SK-N-DZ (cell line): ENCODE measurements at places on chromosomes 11 and 22.

DNA sequence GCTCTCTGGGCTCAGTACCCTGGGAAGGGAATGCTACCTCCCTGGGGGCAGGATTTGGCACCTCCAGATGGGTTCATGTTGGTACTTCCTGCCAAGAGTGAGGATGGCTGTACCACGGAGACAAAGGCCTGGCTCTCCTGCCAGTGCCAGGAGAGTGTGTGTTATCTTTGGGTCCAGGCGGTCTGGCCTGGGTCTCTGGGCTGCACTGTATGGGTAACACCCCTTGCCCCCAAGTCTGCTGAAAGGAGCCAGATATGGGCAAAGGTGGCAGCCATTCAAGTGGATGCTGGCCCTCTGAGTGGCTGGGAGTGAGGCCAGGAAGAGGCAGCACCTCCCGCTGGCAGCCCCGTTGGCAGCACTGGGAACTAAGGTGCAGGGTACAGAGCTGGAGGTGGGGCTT lies 91.5 kb downstream of the NECTIN1 start:
- no peak for DNase-seq

DNA sequence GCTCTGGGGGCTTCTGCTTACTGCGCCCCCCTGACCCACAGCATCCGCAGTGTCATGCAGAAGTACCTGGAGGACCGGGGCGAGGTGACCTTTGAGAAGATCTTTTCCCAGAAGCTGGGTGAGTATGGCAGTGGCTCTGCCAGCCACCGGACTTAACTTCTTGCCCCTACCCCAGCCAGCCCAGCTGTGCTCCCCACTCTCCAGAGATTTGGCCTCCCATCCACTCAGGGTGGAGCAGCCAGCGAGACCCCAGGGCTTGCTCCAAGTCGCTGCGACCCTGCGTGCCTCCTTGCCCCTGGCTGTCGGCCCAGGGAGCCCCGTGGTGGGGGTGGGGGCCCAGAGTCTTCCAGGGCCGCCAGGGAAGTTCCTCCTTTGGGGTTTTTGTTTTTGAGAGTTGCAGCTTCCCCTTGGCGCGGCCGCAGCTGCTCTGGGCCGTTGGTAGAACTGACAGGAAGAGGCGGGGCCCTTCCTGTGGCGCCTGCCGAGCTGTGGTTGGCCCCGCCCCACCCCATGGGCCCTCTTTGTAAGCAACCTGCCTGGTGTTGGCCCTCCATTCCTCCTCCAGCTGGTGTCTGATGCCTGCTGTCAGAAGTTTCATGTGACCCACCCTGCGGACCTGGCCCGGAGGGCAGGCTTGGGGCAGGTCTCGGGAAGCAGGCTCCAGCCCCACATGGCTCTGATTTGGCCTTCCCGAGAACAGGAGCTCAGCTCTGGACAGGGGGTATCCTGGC lies 11.1 kb downstream of the GRK2 start:
- no peak for DNase-seq

- no peak for DNase-seq
Observed at GRCh38 chr11:26162291-26162690, 169.6 kb upstream of the ANO3 start.

DNA sequence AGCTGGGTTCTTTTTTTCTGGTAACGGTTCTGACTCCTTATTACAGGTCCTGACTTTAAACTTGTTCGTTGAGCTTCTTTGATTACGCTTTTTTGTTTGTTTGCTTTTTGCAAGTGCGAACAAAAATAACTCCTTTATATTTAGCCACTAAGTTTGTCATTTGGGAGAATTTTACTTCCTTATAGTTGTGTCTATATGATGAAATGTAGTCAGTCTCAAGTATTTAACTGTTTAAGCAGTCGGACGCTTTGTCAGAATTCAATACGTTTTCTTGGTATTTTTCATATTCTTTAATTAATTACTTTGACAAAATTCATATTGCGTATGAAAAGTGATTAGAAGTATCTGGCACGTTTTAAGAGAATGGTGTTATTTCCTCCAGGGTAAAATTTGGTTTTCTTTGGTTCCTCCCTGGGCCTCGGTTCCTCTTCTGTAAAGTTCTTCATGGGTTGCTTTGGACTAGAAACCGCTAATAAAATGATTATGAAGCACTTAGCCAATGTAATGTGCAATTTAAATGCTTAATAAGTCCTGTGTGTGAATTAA lies 1.3 kb downstream of the CBL start:
- no peak for DNase-seq

- DNase-seq = no peak
Observed at GRCh38 chr11:77089004-77089545, 13.6 kb upstream of the OMP start.

DNA sequence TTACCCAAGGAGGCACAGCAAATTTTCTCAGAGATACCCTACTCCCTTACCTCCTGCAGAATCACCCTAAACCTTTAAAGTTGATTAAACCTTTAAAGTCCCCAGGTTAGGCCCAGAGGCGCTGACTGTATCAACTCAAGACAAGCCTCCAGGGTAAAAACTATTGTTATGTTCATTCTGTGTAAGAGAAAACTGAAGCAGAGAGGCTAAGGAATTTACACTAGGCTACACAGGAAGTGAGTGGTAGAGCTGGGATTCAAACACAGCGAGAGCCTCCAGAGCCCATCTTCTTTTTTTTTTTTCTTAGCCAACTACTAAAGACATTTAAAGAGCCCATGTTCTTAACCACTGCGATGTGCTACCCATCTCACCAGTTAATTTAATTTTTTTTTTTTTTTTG lies 56.3 kb upstream of the GRK3 start:
- no peak for DNase-seq

DNA sequence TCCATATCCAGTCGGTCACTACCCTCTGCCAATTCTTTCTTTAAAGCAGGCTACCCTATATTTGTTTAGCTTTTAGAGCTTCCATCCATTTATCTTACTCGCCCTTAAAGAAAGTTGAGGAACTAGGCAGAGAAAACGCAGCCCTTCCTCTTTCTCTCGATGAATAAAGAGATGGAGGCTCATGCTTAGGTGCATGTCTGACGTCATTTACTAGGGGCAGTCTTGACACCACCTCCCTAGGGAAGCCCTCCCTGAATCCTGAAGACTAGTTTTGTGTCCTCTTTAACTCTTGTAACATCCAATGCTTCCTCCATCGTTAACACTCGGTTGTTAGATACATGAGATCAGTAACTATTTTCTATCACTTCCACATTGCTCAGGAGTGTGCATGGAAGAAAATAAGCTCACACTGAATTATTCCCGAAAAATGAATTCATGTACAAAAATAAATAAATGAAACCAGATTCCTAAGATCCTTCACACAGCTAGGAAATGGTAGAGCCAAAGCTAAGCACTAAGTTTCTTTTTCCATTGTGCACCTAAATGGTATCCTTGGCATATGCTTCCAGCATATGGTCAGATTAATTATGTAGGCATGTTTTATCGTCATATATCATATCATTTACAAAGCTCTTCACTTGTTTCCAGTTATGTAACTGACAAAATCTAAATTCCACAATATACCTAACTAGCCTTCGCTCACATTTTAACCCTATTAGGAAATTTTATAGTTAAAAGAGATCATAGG lies 291.2 kb downstream of the OPCML start:
- no peak for DNase-seq

- DNase-seq = no peak
Observed at GRCh38 chr22:17807578-17808410, 33.5 kb upstream of the BID start.

DNA sequence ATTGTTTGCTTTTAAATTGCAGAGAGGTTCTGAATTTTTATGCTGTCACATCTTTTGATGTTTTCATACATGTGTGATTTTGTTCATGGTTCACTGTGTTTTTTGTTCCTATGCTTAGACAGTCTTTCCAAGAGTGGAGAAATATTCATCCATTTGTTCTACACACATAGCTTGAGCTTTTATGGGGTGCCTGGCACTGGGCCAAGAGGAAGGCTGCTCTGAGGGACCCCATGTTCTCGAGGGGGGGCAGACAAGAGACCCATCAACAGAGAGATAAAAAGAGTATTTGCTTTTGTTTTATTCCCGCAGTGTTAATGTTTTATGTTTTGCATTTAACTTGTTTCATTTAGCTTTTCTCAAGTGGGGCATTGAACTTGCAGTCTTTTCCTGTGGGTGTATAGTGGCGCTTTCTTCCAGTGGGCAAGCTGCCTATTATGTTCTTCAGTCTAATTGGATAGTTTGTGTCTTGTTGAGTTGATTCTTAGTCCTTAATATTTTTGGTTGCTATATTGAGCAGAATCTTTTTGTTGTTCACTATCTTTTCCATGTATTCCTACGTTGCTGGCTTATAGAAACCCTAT lies 57.7 kb downstream of the CABIN1 start:
- DNase-seq = no peak

DNA sequence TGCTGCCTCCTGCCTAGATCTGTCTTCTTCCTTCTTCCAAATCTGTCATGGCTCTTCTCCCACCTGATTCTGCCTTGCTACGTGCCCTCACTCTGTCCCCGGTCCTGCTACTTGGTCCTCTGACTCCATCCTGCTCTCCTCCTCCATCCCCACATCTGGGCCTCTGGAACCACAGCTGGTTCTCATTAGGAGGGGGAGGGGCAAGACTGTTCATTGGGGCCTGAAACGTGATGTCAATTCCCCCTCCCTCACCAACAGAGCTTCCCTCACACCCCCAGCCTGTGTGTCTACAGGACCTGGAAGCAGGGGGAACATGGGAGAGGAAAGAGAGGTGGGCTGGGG lies 9.1 kb downstream of the DCHS1 start:
- DNase-seq = no peak

- no peak for DNase-seq
Observed at GRCh38 chr11:111429066-111429506, 50.0 kb upstream of the POU2AF1 start.

- DNase-seq = no peak
Observed at GRCh38 chr11:75576017-75576416, 14.0 kb downstream of the SERPINH1 start.

GRCh38 chr11:9575260-9576240 lies 2.1 kb downstream of the WEE1 start:
- DNase-seq = peak; percentile 81

DNA sequence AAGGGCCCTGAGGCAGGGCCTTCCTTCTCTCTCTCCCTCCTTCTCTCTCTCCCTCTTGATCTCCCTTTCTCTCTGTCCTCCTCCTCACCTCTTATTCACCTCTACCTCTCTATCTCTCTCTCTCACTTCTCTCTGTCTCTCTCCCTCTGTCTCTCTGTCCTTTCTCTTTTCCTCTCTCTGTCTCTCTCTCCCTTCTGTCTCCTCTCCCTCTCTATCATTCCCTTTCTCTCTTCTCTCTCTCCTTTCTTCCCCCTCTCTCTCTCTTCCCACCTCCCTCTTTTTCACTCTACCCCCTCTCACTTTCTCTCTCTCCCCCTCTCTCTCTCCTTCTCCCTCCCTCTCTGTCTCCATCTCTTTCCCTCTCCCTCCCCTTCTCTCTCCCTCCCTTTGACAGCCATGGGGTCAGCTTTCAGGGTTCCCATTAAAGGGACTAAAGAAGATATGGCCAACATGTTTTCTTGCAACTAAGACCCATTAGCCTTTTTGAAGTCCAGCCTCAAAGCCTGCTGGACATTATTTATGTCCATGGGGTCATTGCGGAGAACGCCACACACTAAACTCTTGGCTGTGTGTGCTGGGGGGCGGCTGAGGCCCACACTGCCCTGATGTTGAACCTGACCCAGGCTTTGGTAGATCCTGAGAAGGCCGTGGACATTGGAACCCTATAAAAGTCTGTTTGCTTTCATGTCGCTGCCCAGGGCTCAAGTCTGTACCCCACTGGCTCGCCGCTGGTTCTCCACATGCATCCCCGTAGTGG lies 15.0 kb downstream of the ANO1 start:
- DNase-seq = no peak

- DNase-seq = no peak
Observed at GRCh38 chr11:129302386-129303101, 73.1 kb upstream of the BARX2 start.

DNA sequence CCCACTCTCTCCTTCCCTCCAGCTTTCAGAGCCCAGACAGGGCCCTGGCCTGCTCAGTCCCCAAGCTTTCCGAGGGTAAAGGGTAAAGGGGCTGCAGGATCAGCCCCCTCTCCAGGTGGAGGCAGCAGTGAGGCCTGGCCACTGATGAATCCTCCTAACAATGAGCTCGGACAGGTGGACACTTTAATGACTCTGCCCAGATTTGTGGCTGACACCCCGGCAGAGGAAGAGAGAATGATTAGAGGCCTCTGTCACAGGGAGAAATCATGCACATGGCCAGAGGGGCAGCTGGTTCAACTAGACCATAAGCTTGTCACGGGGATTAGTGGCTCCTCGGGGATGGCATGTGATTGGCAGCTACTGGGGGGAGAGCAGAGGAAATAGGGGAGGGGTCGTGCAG lies 587.5 kb upstream of the B3GAT1 start:
- no peak for DNase-seq

DNA sequence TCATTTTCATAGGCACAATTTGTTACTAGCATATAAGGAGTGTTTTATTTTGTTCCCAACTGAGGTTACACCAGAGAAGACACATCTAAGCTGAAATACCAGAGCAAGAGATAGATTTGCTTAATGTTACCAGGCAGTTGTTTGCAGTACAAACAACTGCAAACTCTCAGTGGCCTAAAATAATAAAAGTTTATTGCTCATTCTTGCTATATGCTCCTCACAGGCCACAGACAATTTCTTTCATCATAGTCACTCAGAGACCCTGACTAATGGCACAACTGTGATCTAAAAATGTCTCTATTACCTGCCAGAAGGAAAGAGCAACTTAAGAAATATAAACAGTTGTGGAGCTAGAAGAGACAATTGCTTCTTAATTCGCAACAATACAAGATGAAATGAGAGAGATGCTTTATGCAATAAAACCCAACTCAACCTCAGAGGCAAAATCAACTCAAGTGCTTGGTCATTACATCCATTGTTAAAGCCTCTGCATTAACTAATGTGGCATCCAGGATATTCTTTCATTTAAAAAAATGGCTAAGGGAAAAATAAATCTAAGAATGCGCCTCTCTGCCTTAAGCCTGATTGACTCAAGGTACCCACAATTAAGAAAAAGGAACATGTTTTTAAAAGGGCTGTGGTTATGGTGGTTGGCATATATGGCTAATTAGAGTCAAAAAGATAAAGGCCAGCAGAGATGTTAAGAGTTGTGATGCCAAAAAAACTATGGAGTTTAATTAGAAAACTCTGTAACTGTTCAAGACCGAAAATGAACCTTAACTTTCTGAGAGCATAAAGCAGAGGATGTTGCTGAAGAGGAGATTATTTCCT lies 103.7 kb downstream of the CD44 start:
- DNase-seq = no peak

DNA sequence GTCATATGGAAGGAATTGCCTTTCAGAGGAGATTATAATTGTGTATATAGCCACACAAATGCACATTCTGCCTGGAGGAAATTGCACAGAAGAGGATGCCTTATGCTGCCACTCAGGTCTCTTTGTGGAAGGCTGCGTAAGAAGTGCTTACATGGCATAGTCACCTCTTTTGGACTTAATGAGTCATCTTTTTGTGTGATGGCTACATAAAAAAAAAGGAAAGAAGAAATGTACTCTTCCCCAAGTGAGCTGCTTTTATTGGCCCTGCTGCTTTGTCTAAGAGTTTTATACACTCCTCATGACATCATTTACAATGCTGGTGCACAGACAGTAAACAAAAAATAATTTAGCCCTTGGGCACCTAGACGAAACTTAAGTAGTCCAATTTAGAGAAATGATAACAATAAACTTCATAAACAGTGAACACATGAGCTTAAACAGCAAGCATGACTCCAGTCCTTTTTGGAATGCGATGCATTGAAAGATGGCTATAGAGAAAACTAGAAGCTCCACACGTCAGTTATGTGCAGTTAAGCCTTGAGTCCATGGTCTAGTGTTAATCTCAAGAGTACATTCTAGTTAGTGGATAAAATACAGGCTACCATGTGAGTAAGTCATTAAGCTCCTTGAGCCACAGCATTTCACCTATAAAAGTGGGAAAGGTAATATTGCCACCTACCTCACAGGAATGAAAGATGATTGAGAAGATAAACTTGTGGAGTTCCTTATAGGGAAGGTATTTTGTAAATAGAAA lies 12.0 kb downstream of the CSTPP1 start:
- no peak for DNase-seq
